ENCODE measurements at places on chromosomes 2 and 18.

GRCh38 chr2:64328415-64328722, 125.6 kb upstream of the LGALSL start:
- no peak for DNase-seq

DNA sequence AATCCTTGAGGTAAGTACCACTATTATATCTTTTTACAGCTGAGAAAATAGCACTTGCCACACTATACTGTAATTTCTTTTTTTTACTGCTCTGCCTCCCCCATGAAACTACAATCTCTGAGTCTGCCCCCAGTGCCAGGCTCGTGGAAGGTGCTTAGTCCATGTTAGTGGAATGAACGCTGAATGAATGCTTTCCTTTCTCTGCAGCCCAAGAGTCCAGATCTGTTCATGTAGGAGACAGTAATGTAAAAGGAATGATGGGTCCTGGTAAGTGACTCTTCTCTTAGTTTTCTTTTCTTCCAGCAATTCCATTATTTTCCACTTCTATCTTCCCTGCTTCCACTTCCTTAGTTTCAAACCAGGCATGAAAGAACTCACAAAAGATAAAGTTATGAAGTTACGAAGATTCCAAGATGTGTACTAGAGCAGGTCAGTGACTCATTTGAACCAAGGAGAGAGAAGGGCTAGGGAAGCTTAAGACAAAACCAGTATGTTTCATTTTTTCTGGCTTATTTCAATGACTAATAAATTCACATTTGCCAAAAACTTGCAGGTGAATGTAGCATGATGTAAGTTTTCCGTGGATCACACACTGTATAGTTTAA, 46.0 kb downstream of the ARHGEF33 start:
- DNase-seq: peak; percentile 33

- DNase-seq: no peak
Measured at GRCh38 chr2:159402790-159403189, 116.3 kb upstream of the WDSUB1 start.

- no peak for DNase-seq
Measured at GRCh38 chr2:239826376-239826775, 198.8 kb downstream of the NDUFA10 start.

GRCh38 chr2:238408615-238409340, 17.9 kb upstream of the ASB1 start:
- no peak for DNase-seq

Data from ACHN (cell line).